NB4 (cell line): ENCODE measurements at places on chromosomes 2 and 18.
A peak's percentile ranks its signal among the peaks of the same experiment; 100 is the strongest.

DNA sequence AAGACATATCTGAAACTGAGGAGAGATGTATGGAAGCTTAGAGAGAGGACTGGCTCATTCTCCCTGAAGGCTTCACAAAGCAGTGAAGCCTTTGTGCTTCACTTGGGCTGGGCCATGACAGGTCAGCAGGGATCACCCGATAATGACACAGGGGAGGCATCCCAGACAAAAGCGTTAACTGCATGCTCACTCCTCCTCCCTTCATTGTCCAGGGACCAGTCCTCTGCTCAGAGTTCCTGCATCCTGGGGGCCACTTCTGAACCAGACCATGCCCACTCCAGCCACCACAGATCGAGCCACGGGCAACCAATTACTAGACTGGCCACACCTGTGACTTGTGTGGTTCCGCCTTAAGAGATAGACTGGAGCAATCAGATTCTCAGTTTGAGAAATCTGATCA, 236.0 kb downstream of the CLIP4 start:
- no peak for DNase-seq

DNA sequence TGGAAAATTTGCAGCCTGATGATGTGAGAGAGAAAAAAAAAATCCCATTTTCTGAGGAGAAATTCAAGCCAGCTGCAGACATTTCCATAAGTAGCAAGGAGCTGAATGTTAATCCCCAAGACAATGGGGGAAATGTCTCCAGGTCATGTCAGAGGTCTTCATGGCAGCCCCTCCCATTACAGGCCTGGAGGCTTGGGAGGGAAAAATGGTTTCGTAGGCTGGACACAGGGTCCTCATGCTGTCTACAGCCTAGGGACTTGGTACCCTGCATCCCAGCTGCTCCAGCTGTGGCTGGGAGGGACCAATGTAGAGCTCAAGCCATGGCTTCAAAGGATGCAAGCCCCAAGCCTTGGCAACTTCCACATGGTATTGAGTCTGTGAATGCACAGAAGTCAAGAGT, 53.5 kb upstream of the ARHGAP15 start:
- no peak for DNase-seq

DNA sequence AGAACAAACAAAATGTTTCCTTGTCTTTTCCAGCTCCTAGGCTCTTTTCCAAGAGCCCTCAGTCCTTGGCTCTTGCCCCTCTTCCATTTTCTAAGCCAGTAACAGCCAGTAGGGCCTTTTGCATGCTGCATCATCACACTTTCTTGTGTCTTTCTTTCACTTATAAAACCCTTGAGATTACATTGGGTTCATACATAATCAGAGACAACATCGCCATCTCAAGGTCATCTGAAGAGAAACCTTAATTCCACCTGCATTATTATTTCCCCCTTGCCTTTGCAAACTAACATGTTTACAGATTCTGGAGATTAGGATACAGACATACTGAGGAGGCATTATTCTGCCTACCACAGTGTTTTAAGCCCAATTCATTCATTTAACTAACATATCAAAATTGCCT, 697.3 kb downstream of the TRIB2 start:
- DNase-seq: peak; percentile 7

DNA sequence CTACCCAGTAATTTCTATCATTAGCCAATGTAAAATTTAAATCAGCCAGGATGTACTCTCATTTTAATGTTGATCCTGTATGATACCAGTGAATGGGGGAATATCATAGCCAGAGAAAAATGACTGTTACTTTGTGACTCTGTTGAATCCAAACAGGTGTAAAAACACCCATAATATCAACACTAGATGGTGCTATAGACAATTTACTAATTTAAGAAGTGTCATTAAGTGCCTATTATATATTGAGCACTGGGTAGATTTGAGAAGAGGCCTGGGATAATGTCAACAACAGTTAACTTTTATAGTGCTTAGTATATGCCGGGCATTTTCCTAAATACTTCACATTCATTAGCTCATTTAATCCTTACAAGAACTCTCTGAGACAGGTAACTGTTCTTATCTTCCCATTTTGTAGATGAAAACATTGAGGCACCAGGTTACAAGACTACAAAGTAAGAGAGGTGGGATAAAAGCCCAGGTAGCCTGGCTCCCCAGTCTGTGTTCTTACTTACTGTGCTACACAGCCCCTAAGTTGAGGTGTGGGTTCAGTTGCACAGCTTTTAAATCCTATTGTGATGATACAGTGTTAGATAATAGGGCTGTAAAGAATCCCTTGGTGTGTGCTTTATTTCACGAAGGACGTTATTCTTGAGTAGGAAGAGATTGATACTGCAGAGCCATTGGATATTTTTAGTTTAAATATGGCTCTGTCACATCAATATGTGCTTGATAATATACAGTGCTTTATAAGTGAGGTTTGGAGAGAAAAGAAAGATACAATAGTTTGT, 325.5 kb downstream of the AGPS start:
- peak; percentile 9 for DNase-seq

DNA sequence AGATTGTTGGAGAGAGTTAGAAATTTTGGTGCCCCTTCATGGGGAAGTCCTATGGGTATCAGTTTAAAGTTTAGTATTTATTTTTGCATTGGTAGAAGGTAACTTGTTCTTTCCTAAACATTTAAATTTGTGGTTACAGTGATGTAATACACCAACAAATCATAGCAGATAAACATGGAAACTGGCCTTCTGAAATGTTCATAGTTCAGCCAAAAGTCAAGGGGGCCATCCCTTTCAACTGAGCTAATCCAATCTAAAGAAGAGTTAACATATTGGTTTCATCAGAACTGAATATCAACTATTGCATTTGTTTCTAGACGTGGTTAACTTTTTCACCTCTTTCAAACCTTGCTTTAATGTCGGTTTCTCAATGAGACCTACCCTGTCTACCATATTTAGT, 46.3 kb downstream of the PPP1R1C start:
- no peak for DNase-seq

GRCh38 chr2:196478588-196478987, 160.9 kb upstream of the CCDC150 start:
- no peak for DNase-seq

- no peak for DNase-seq
These were observed 161.5 kb upstream of the ZEB2 start for GRCh38 chr2:144681389-144681788.
